ENCODE measurements at places on chromosomes 11 and 22.

- no peak for DNase-seq
Observed at GRCh38 chr11:100940111-100940510, 189.5 kb downstream of the PGR start.

- DNase-seq, result no peak
Observed at GRCh38 chr11:130133716-130134115, 25.9 kb upstream of the ST14 start.

GRCh38 chr11:117606790-117607189, 190.2 kb downstream of the DSCAML1 start:
- no peak for DNase-seq

DNA sequence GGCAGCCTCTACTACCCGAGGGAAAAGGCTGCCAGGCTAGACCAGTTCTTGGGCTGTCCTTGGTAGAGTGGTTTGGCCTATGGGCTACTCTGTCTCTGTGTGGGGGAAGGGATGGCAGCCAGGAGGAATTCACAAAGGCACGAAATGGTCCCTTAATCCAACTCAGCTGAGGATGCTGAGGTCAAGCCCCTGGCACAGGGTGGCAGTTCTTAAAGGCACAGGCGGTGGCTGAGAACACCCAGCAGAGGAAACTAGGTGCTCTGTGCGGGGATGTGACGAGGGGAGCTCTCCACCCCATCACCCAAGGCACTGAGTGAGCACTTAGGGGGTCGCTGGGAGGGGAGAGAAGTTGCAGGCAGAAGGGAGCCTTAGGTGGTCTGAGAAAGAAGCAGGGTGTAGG, at the start of gene MFRP:
TSS of gene MFRP (minus strand) at position 101 of the 400 bp plus-strand sequence. CDS start 192 bp downstream, outside the sequence.
- DNase-seq, result no peak

DNA sequence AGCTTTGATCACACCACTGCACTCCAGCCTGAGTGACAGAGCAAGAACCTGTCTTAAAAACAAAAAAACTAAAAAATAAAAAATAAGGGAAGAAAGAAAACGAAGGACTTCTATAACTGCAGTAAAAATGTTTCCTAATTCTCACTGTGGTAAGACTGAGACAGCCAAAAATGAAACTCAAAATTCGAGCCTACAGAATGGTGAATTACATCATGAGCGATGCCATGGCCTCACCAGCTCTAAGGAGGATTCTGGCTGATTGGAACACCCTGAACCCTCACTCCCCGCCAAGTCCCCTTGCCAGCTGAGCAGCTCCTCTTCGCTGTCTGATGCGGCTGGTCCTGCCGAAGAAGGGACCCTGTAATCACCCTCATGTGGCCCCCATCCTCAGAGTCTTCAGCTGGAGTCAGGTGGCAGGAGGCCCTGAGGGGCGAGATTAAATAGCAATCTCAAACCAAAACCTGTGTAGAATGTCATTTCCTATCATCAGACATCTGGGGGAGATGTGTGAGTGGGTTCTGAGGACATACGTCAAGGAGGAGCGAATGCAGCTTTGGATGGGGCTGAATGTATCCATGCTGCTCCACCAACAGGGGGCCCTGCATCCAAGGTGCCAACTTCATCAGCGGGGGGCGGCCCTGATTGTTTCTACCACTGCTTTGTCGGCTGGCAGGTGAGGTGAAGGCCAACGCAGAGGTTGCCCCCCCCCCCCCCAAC, 29.2 kb downstream of the PDGFB start:
- DNase-seq, result no peak

DNA sequence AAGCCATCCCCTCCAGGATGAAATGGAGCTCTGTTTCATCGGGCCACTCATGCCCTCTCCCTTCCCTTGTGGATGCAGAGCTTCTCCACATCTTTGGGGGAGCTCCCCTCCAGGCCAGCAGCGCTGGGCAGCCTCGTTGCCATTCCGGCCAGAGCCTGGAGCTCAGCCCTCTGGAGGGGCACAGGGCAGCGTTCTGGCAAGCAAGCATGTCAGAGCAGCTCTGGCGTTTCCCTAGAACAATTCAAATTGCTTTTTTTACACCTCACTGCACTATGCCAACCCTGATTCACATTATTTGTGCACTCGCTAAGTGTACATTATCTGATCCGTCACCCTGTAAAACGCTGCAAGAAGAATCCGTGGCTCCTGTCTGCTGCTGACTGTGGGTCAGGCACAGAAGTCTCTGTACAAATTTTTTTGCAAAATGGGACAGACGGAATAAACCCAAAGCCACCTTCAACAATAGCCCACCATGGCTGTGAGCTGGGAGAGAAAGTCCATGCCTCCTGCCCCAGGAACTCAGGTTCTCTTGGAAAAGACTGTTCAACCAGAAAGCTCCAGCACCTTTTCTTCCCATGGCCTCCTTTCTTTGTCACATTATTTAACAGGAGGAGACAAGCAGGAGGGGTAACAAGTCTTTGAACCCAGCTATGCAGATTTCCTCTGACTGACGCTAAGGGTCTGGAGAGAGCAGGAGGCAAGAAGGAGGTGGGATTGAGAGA, 139.5 kb upstream of the CADM1 start:
- no peak for DNase-seq

GRCh38 chr11:128184981-128185380, 402.4 kb downstream of the ETS1 start:
- no peak for DNase-seq

- DNase-seq, result no peak
Observed at GRCh38 chr11:99781074-99781473, 760.3 kb downstream of the CNTN5 start.

GRCh38 chr11:44865866-44866272, 84.8 kb downstream of the TP53I11 start:
- no peak for DNase-seq

DNA sequence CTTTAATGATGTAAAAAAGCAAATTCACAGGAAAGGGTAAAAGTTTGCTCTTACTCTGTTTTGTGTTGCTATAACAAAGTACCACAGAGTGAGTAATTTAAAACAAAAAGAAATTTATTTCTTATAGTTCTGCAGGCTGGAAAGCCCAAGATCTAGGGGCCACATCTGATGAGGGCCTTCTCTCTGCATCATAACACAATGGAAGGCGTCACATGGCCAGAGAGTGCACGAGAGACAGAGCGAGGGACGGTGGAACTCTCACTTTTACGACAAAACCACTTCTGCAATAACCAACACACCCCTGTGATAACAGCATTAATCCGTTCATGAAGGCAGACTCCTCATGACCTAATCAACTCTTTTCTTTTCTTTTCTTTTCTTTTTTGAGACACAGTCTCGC, 31.1 kb downstream of the CD6 start:
- DNase-seq, result no peak
